ENCODE measurements at places on chromosomes 2 and 18. TPM values are rescaled to one million over a fixed set of nuclear protein-coding genes. Genes with fewer than 3 reads are reported as not detected.

CD8B2 gene
- not detected for total RNA-seq

TTLL4 gene
- 37.2 TPM for total RNA-seq

SPATA3 gene
- not detected for total RNA-seq

RAB27B gene
- total RNA-seq: 0.17 TPM

ELOA2 gene
- total RNA-seq: not detected

SCG2 gene
- 0.35 TPM for total RNA-seq

ABCB11 gene
- not detected for total RNA-seq

LIMS4 gene
- not detected for total RNA-seq

MARCHF4 gene
- not detected for total RNA-seq

- no peak overlapping the region for H3K27ac ChIP-seq
- H3K36me3 ChIP-seq: no peaks in the 10 kb centered on the region
- peaks cover 4% of the 10 kb centered on the region for H3K4me1 ChIP-seq
- no peak overlapping the region for H3K4me3 ChIP-seq
- no peak for DNase-seq
Measured at GRCh38 chr2:145028101-145028920, 508.4 kb upstream of the ZEB2 start.

DNA sequence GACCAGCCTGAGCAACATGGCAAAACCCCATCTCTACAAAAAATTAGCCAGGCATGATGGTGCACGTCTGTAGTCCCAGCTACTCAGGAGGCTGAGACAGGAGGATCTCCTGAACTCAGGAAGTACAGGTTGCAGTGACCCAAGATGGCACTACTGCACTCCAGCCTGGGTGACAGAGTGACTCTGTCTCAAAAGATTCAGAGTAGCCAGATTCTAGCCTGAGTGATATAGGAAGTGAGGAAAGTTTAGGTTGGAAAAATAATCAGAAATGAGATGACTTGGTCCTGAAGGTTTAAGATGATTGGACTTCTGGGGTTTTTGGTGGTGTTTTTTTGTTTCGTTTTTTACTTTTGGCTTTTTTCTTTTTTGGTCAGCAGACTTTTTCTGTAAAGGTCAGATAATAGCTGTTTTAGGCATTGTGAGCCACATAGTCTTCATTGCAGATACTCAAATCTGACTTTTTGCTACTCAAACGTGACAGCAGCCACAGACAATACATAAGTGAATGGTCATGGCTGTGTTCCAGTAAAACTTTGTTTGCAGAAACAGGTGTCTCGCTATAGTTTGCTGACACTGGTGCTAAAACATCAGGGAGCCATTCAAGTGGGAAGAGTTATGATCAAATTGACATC lies 104.1 kb upstream of the UBXN4 start:
- H3K4me3 ChIP-seq: no peak overlapping the region
- no peaks in the 10 kb centered on the region for H3K27me3 ChIP-seq
- no peak overlapping the region for H3K27ac ChIP-seq
- peaks cover 55% of the 10 kb centered on the region for H3K36me3 ChIP-seq
- H3K4me1 ChIP-seq: no peaks in the 10 kb centered on the region
- DNase-seq: no peak

- DNase-seq: no peak
- no peaks in the 10 kb centered on the region for H3K4me1 ChIP-seq
- peaks cover 34% of the 10 kb centered on the region for H3K36me3 ChIP-seq
Measured at GRCh38 chr2:3486047-3487027, 33.0 kb downstream of the ADI1 start.

DNA sequence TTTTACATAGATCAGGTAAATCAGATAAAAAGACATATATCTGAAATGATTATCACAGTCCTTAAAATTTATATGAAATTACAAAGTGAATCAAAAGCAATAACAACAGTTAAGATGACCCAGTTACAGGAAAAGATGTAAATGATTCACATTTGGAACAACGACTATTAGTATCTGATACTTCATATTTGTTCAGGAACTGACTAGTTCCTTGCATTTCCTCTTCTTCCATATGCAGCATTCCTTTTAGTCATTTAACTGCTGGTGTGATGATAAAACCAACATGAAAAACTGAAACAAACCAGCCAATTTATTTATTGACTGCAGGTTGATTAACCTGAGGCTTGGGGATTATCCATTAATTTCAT lies 75.2 kb downstream of the RBMS1 start:
- H3K27ac ChIP-seq: no peak overlapping the region
- no peaks in the 10 kb centered on the region for H3K36me3 ChIP-seq
- H3K4me1 ChIP-seq: peaks cover 8% of the 10 kb centered on the region

GRCh38 chr18:26722565-26722931 lies 143.0 kb downstream of the AQP4 start:
- no peaks in the 10 kb centered on the region for H3K36me3 ChIP-seq
- H3K27me3 ChIP-seq: no peaks in the 10 kb centered on the region
- H3K27ac ChIP-seq: no peak overlapping the region
- DNase-seq: no peak
- H3K4me1 ChIP-seq: no peaks in the 10 kb centered on the region
- no peak overlapping the region for H3K4me3 ChIP-seq

DNA sequence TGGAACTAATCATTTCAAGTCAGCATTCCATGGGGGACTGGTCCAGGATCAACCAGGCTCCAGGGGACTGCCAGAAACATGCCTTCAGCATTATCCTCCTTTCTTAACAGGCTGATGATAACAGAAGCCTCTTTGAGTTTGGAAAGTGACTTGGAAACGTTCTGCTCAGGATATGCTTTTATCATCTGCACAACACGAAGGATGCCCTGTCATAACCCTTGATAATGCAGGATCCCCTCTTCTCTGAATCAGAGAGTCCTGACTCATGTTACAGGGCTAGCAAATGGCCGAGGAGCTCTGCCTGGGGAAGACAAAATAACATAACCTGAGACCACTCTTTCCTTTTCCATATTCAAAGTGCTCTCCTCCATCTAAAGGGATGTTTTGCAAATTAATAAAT lies 6.7 kb downstream of the SCYGR3 start:
- H3K4me1 ChIP-seq: peaks cover 15% of the 10 kb centered on the region
- no peak overlapping the region for H3K27ac ChIP-seq
- H3K4me3 ChIP-seq: no peak overlapping the region
- H3K27me3 ChIP-seq: peaks cover 5% of the 10 kb centered on the region
- no peaks in the 10 kb centered on the region for H3K36me3 ChIP-seq

DNA sequence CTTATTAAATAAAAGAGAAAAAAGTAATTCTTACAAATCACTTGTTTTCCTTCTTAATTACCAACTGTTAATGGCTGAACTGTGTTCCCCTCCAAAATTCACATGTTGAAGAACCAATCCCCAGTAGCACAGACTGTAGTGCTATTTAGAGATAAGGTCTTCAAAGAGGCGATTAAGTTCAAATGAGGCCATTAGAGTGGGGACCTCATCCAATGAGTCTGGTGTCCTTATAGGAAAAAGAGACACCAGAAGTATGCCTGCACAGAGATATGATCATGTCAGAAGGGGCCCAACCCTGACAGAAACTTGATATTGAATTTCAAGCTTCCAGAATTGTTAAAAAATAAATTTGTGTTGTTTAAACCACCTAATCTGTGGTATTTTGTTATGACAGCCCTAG lies 89.8 kb downstream of the MEMO1 start:
- peaks cover 12% of the 10 kb centered on the region for H3K4me1 ChIP-seq
- no peak overlapping the region for H3K27ac ChIP-seq
- H3K4me3 ChIP-seq: no peak overlapping the region
- no peak for DNase-seq
- H3K27me3 ChIP-seq: no peaks in the 10 kb centered on the region
- peaks cover 57% of the 10 kb centered on the region for H3K36me3 ChIP-seq

DNA sequence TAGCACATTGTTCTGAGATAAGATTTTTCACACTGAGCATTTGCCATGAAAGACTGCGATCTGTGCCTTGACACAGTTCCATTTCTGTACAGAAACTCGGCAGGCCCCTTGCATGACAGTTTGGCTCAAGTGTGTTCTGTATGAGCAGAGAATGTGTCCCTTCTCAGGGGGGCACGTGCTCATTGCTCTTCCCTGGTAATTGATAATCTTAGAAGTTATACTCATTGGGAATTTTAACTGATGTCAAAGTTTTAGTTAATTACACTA lies 171.3 kb downstream of the PTGR3 start:
- H3K27ac ChIP-seq: no peak overlapping the region
- no peaks in the 10 kb centered on the region for H3K4me1 ChIP-seq
- DNase-seq: no peak
- H3K27me3 ChIP-seq: no peaks in the 10 kb centered on the region
- no peak overlapping the region for H3K4me3 ChIP-seq

DNA sequence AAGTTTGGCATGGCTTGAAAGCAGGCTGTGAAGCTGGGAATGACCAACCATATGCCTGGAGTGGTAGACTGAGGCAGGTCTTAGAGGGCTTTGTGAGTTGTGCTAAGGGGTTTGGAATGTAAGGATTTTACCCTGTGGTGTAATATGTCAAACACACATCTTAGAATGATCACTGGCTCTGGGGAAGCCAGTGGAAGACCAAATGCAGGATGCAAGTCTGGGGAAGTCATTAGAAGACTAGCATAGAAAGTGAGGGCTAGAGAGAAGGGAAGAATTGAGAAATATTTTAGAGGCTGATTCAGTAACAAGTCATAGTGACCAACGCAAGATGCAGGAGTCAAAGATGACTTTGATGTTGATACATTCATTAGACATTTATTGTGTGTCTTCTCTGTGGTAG lies 3.5 kb upstream of the FHOD3 start:
- H3K27me3 ChIP-seq: peaks cover 18% of the 10 kb centered on the region
- H3K4me3 ChIP-seq: no peak overlapping the region
- no peak for DNase-seq
- H3K4me1 ChIP-seq: no peaks in the 10 kb centered on the region

DNA sequence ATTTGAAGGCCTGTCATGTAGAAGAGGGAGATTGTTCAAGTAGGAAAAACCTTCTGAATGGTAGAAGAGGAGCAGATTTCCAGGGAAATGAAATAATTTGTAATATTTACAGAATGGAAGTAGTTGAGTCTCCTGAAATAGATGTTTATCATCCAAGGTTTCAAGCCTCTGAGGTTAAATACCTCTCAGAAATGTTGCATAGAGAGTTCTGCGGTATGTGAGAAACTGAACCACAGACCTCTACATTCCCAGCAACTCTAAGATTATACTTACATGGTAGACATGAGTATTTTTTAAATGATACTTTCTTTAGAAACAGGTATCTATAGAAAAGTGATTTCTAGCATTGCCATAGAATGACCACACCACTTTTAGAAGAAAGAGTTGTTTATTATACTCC lies 379.8 kb upstream of the FANCL start:
- H3K27me3 ChIP-seq: peaks cover 2% of the 10 kb centered on the region
- H3K4me3 ChIP-seq: no peak overlapping the region
- H3K27ac ChIP-seq: no peak overlapping the region
- H3K36me3 ChIP-seq: no peaks in the 10 kb centered on the region
- no peaks in the 10 kb centered on the region for H3K4me1 ChIP-seq
- DNase-seq: no peak

DNA sequence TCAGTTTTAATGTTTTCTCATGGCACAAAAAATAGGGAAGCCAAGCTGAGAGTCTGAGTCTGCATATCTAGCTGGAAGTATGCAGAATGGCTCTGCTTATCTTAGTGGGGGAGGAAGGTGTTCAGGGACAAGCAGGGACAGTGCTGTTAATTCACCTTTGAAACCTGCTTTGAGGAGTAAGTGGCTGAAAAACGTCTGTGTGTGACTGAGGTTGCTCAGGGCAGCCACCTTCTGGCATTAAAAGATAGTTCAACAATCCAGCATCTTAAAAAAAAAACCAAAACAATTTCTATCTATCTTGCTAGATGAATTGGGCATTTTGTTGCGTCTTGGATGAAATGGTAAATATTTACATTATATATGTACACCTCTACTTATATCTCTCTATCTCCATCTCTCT lies 2.0 kb upstream of the TRPM8 start:
- DNase-seq: no peak
- no peaks in the 10 kb centered on the region for H3K36me3 ChIP-seq
- H3K27me3 ChIP-seq: peaks cover 21% of the 10 kb centered on the region
- no peaks in the 10 kb centered on the region for H3K4me1 ChIP-seq

DNA sequence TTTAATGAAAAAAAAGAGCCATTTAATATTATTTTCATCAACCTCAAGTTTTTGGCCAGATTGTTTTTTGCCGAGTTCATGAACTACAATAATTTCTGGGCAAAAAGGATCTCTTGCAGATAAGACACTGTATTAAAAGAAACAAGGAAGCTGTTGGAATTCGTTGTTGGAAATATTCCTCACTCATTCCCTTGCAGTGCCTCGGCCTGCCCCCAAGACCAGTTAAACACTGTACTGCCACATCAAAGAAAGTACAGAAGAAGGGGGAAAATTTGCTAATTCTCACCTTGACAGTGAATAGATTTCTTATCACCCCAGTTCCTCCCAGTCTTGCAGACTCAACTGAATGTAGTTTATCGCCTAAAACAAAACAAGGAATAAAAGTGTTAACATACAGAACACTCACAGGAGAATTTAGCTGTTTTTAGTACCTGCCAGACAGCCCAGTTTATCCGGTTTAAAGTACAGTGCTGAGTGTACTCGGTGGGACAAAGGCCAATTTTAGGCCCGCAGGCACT lies 1.2 kb downstream of the IDH1 start:
- peak overlapping the region; percentile 73 for H3K27ac ChIP-seq
- no peak for DNase-seq

DNA sequence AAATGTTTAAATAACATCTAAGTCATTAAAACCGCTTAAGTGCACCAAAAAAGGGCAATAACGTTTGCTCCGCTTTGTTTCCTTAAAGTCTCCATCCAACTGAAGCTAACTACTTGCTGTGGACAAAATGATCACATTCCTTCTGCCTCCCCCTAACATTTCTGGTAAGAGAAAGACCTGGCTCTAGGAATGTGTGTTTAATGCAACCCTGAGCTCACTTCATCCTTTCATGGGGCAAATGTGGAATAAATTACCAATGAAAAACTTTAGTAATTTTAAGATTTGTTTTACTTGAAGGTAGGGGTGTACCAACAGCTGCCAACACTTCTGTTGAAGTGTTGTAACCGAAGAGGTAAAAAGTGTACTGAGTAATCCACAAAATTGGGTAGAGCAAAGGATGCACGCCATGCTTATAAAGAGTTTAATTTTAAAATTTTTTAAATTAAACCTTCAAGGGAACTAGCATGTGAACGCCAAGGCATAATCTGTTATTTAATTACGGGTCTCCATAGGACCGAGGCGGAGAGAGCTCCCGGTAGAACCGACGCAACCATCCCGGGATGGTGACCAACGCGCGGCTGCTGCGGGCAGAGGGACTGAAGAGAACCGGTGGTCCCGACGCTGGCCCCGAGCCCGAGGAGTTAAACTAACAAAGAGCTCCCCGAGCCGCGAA lies 1.1 kb downstream of the HNRNPLL start:
- DNase-seq: no peak
- peak overlapping the region; percentile 79 for H3K4me3 ChIP-seq
- H3K27ac ChIP-seq: no peak overlapping the region
- H3K4me1 ChIP-seq: peaks cover 15% of the 10 kb centered on the region
